Cerebellar nuclear complex (tissue), 1 donor: ENCODE measurements at places on chromosomes 1 and 21.

GRCh38 chr1:154861607-154862094 is 8.4 kb downstream of the KCNN3 start:
- no peak for DNase-seq

- no peak for DNase-seq
These were observed 36.1 kb downstream of the DNTTIP2 start for GRCh38 chr1:93842750-93843500.

DNA sequence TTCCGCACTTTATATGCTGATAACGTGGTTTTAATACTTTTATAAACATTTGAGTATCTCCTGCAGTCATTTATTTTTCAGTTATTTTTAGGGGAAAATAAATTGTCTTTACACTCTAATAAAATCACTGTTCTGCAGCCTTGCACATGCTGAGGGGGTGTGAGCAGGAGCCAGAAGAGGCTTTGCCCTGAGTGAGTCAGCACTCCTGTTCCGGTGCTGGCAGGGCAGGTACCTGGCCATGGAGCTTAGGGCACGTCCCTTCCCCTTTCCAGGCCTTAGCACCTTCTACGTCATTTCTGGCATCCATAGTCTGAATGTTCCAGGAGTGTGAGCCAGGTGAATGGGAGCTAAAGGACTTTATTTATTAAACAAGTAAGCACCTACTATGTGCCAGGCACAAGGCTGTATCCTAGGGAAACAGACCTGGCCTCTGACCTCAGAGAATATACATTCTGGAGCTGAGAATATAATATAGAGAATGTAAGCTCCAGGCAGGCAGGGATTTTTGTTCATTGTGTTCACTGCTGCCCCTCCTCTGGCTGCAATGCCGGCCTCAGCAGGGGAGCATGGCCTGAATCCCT is 402.9 kb downstream of the PTPRU start:
- no peak for DNase-seq

DNA sequence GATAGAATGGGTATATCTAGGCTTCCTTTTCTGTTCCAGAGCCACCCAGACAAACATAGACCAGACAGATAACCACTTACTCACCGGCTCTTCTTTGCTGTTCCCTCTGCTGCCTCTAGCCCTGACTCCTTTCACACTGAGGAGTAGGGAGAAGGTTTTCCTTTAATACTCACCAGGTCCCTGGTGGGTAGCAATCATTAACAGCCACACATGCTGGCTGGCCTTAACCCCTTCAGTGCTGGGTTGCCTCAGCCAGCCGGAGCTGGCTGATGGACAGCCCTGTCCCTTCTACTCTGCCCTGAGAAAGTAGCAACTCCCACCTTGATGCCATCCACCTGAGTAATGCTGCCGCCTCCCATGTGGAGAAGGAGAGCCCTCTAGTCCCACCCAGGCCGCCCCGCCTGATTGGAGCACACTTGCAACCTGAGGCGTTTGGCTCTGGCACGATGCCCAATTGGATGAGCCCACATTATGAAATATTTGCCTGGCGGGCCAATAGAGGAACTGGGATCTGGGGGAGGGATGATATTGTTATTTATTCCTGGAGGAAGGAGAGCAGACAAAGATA is 71.6 kb downstream of the PLEKHA6 start:
- no peak for DNase-seq

- DNase-seq: no peak
These were observed 44.1 kb upstream of the BCL10 start for GRCh38 chr1:85320371-85321131.

- DNase-seq: no peak
These were observed 406 bp downstream of the HTR1D start for GRCh38 chr1:23216771-23217420.

DNA sequence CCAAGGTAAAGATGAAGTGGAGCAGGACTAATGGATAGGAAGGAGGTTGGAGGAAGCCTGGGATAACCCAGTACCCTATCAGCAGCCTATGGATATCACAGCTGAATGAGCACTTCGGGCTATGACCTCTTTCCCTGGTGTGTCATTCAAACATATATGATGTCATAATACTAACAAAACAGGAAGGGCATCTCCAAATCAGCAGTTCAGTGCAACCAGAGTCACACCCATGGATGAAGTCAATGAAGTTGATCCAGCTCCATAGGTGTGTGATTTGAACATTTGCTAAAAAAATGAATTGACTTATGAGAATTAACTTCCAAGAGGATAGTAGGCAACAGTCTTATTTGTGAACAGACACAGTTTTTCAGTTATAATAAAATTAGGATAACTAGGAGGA is 1.7 kb upstream of the C1orf116 start:
- no peak for DNase-seq

DNA sequence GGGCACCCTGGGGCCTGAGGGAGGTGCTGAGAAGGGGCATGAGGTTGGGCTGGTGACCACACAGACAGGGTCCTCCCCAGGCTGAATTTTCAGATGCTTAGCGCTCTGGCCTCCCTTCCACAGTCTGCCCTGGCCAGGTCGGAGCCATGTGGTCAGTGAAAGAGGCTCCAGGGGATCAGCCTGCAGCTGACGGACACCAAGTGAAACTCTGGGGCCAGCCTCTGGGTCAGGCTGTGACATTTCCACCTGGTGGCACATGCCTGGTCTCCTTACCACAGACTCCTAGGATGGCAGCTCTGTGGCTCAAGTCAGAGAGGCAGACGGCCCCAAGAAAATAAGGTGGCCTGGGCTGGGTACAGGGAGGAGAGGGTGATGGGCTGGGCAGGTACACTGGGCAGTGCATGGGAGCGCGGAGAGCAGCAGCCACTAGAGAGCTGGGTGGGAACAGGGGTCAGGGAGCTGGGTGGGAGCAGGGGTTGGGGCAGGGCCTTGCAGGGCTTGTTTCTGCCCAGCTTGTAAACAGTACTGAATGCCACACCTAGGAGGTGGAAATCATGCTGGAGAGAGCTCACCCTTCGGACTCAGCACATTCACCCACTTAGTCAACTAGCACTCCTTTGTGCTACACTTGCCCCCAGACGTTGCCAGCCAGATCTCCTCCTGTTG is 20.7 kb upstream of the ADARB1 start:
- DNase-seq: no peak

GRCh38 chr1:10909697-10910680 is 102.5 kb upstream of the TARDBP start:
- no peak for DNase-seq

DNA sequence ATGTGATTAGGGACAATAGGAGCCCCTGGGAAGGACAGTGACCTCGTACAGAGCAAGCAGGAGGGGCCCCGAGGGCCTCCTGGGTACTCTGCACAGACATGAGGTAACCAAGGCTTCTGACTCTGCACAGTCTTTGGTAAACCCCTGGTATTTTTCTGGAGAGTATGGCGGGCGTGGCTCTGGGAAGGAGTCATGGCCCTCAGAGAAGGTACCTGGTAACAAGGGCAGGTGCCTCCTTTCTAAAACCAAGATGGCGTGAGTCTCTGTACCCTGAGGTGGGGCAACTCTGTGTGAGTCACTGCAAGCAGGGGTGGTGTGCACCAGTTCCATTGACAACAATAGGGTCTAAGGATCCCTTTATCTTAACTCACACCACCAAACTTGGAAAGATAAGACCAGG is 39.9 kb upstream of the SLC19A1 start:
- DNase-seq: no peak

GRCh38 chr1:225944951-225945350 is 3.9 kb upstream of the LEFTY2 start:
- no peak for DNase-seq

- no peak for DNase-seq
These were observed 3.1 kb downstream of the TRAF5 start for GRCh38 chr1:211329764-211330201.

- DNase-seq: no peak
These were observed 52.8 kb upstream of the EDARADD start for GRCh38 chr1:236341298-236341697.

- DNase-seq: no peak
These were observed 109.3 kb downstream of the ZC3H11B start for GRCh38 chr1:219503604-219504003.
